ENCODE measurements at places on chromosomes 7 and 10. TPM values are rescaled to one million over a fixed set of nuclear protein-coding genes. Genes with fewer than 3 reads are reported as not detected.

GRCh38 chr7:155589001-155589980, 42.9 kb upstream of the CNPY1 start:
- H3K27ac ChIP-seq: no peak overlapping the region
- H3K4me1 ChIP-seq: no peaks in the 10 kb centered on the region
- no peaks in the 10 kb centered on the region for H3K36me3 ChIP-seq
- peaks cover 12% of the 10 kb centered on the region for H3K27me3 ChIP-seq
- H3K4me3 ChIP-seq: no peak overlapping the region
- DNase-seq: no peak

Gene CALHM2
- 3.1 TPM for total RNA-seq

DNA sequence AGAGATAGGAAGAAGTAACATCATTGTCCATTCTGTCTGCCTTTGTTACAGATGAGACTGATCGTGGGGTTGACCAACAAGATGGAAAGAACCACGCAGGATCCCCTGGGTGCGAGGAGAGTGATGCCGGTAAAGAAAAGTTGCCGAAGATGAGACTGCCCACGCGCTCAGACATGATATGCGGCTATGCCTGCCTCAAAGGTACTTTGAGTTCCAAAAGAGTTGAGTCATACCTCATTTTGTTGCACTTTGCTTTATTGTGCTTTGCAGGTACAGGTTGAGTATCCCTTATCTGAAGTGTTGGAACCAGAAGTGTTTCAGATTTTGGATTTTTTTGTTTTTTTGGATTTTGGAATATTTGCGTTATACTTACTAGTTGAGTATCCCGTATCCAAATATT, 12.2 kb upstream of the CLCN1 start:
- no peak overlapping the region for H3K27ac ChIP-seq
- H3K4me3 ChIP-seq: no peak overlapping the region
- no peak for DNase-seq
- H3K36me3 ChIP-seq: peaks cover 87% of the 10 kb centered on the region
- H3K27me3 ChIP-seq: no peaks in the 10 kb centered on the region

Gene STEAP4
- not detected for total RNA-seq

DNA sequence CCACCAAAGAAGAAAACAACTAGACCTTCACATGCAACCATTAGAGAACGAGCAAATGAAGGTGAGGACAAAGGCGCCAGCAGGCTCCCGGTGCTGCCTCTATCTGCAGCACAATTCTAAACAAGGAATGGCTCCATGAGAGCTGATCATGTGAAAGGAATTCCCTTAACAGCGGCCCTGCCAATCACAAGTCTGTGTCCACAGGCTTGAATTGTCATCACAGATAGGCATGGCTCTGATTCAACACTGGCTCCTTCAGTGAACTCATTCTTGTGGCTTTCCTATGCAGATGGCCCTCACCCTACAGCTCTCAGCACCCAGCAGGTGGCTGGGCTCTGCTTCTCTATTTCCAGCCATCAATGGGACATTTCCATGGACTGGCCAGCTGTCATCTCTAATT, 36.2 kb downstream of the LAMB1 start:
- no peak overlapping the region for H3K27ac ChIP-seq
- DNase-seq: no peak
- no peak overlapping the region for H3K4me3 ChIP-seq

Data from CD4-positive, alpha-beta T cell (primary cell).